ENCODE measurements at places on chromosomes 11 and 22.

GRCh38 chr11:123203934-123204333, 8.9 kb upstream of the CLMP start:
- no peak for DNase-seq

DNA sequence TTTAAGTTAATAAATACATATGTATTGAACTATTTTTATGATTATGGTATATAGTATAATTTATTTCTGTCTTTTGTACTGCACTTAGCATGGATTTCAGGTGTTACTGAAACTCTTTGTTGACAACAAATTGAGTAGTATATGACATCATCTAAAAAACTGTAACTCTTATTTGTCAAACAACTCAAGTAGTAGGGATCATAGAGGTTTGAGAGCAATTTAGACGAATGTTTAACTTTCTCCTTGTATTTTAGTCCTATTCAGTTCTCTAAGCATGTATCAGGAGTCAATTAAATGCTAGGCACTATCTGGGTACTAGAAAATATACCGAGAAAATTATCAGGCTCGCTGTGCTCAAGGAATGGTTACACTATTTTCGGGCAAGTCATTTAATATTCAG, 595.2 kb downstream of the METTL15 start:
- DNase-seq: no peak

GRCh38 chr22:35319244-35319985, 19.7 kb downstream of the TOM1 start:
- no peak for DNase-seq

- no peak for DNase-seq
Measured at GRCh38 chr11:33195462-33196173, 34.3 kb upstream of the CSTF3 start.

DNA sequence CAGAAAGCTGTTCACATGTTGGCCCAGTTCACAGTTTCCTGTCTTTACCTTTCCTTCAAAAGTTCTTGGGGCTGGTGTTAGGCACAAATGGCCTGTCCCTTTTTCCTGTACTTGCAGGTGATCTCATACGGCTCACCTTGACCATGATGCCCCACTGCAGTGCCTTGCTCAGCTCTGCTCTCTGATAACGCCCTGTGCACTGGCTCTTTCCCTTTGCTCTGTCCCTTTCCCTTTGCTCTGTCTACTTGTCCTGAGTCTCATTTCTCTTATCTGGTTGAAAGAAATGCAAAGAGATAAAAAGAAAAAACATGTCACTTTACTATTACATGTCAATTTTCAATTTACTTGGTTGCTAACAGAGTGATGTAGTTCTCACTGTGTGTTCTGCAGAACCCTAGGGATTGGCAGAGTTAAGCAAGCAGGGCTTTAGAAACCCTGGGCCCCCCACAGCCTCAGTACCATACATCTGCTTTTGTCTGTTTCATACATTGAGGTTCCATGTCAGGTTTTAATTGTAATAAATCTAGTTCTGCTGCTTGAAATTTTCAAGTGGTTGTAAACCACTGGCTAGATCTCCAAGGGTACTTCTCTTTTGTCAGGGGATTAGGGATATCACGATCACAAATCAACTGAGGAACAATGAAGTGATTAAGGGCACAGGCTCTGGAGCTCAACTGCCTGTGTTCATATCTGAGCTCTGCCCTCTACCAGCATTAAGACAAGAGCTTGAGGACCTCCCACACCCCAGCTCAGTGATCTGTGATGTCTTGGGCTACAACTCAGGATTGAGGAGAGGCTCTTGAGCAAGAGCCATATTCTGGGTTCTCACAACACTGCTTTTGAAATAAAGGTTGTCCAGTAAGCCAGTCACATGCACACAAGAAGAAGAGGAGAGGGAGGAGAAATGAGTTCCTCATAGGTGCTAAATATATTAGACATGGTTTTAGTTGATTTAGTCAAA, 16.3 kb upstream of the SORL1 start:
- DNase-seq: peak; percentile 43

GRCh38 chr11:67572747-67573419, 10.7 kb upstream of the GSTP1 start:
- peak; percentile 80 for DNase-seq

DNA sequence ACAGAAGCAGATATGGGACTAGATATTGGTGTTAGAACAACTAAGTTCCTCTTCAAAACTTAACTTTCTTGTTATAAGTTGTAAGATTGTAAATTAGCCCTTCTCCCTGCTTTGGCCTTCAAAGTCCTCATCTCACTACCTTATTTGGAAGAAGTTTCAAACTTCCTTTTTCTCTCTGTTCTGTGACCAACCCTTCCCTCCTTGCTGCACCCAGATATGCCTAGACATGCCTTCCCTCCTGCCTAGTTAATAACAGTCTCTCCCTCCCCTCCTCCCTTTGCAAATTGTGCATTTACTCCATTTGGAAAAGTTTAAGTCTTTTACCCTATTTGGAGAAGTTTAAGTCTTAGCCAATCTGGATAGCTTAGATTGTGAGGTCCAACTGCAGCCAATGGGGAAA, 4.9 kb downstream of the OR52K2 start:
- no peak for DNase-seq

- no peak for DNase-seq
Measured at GRCh38 chr11:117145393-117145761, 1.3 kb downstream of the PAFAH1B2 start.

GRCh38 chr22:26168939-26169314, 335 bp upstream of the SEZ6L start:
- DNase-seq: no peak

Measured in small intestine (tissue), 16 donors.